Stimulated activated CD8-positive, alpha-beta memory T cell treated with anti-CD3 and anti-CD28 coated beads, Interleukin-4, amount 100 ng/mL, for 24 hours (primary cell): ENCODE measurements at places on chromosomes 16 and 17.

DNA sequence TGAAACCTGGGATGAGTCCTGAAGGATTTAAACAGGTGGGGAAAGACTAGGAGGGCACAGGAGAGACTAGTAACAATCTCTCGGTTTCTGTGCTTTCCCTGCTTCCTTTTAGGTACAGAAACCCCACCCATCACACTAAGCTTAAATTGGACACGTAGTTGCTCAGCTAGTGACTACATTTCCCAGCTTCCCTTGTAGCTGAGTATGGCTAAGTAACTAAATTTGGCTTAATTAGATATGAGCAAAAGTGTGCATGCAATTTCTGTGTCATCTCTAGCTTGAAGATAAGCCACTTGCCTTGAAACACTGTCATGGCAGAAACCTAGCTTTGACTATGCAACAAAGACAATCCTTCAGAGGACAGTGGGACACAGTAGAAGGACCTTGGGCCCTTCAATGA, 36.5 kb downstream of the CACNG1 start:
- no peak for DNase-seq

DNA sequence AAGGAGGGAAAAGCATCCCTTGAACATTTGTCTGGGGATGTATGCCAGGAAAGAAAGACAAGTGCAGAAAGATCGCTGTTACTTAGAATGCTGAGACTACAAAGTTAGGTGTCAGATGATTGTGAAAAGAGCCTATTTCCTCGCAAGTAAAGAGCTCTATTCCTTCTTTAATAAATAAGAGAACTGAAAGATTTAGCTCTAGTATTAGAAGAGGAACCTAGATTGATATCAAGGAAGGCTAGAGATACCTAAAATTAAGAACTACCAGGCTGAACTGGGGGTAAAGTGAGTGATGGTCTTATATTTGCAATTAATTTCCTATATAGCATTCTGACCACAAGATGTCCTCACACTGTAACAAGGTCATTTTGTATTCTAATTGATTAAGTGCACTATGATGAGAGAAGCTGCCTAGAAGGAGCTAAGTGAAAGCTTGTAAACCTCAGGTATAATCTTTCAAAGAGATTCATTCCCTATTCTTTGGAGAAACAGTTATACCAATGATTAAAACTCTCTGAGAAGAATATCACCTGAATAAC, 62.3 kb downstream of the SSH2 start:
- no peak for DNase-seq

- DNase-seq: no peak
Measured at GRCh38 chr17:44673893-44674292, 15.7 kb downstream of the CCDC43 start.

DNA sequence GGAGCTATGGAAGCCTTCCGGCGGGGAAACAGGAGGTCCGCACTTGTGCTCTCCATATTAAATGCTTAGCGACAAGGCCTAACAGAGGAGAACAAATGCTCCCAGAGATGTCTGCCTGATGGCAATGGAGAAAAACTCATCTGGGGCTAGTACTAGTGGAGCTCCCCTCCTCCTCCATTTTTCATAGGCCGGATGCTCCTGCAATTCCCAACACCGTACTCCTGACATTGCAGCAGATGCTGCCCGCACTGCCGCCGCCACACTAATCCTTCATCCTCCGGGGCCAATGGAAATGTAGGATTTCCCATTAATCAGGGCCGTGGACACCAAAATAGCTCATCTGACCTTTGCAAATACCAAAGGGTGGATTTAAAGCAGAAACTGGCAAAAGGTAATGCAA, 27.5 kb downstream of the TOM1L2 start:
- no peak for DNase-seq

GRCh38 chr17:58382108-58382871, 30.3 kb upstream of the SUPT4H1 start:
- DNase-seq: no peak

DNA sequence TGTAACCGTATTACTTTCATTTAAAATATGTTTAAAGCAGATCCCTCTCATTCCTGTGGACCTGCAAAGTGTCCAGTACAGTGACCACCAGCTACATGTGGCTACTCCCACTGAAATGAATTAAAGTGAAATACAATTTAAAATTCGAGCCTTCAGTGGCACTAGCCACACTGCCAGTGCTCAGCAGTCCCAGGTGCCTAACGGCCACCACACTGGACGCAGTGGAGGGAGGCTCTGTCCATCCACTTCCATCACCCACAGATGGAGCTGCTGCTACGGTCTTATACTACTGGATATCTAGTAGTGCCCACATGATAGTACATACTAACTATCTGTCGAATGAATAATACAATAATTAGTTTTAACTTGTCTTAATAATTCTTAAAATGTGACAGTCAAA, 2.3 kb upstream of the CBX2 start:
- no peak for DNase-seq

DNA sequence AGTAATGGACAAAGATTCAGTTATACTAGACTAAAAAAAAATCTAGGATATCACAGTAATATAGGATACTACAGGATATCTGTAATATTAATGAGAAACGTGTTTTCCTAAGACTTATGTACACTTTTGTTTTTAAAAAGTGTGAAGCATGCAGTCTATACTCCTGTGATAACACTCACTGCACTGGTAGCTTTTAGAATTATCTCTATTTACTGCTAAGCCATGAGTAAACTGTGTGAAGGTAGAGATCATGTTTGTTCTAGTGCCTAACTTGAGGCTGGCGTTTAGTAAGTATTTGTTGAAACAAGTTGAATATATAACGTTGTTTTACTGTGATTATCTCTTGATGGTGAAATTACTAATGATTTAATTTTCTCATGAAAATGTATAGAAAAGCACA, 23.9 kb downstream of the RPA1 start:
- no peak for DNase-seq

DNA sequence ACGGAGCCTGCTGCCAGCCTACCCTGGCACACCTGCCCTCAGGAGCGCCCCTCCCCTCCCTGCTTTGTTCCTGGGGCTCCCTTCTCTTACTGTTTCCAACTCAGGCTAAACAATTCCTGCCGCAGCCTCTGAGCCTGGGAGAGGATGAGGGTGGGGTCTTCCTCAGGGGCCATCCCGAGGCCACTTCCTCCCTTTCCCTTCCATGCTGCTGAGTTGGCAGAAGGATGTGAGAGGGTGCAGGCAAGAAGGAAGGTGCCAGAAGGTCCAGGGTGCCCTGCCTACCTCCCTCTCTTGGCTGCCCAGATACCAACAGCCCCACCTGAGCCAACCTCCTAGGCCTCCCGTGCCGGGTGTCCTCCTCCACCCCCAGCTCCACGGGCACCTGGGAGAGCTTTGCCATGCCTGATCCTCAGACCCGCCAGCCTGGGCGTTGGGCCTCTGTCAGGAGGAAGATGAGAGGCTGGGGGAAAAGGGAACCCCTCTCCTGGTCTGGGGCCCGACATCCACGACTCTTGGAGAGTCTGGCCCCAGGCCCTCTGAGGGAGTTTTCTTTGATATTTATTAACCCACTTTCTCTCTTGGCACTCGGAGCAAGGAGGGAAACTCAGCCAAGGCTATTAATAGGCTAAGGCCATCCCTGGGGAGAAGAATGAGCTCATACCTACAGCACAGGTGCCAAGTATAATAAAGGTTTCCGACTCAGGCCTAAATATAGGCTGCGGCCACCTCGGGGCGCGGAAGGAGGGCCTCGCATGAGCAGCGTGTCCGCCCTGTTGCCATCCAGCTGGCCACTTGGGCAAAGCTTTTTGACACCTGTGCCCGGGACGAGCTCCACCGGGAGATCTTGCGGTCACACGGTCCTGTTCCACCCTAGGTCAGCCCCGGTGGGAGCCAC, 232.0 kb downstream of the ENGASE start:
- DNase-seq: no peak

- DNase-seq: no peak
Measured at GRCh38 chr17:21297026-21297520, 12.6 kb downstream of the MAP2K3 start.

GRCh38 chr16:56197192-56197992, 6.1 kb downstream of the GNAO1 start:
- DNase-seq: no peak

DNA sequence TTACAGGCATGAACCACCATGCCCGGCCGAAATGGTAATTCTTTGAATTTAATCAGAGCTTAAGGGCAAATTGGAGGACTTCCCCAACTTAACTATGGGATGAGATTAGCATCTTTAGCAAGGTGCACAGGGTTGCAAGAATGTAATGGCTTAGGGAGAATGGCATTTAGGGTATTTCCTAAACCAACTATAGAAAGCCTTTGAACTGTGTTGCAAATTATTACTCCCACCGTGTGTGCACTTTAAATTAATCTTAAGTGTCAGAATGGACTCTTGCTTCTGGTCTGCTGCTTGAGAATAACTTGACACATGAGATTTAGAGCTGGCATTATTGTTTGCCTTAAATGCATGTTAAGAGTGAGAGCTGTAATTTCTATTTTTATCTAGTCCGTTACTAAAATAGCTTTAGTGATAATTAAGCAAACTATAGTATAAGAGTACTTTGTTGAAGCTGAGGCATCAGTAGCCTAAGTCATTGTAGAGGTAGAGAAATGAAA, 59.8 kb downstream of the TUBD1 start:
- no peak for DNase-seq

DNA sequence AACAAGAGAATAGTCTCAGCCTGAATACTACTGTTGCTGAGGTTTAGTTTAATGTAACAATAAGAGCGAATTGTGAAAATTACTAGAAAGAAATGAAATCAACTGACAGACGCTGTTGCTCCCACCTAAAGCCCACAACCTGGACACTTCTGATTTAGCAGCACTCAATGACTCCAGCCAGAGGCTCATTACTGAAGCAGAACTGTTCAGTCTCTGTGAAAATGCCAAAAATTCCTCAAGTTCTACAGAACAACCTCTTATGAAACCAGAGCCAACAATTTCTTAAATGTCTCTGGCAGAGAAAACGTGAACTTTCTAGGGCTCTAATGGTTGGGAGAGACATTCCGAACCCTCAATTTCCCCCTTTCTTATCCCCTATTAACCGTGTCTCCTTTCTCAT, 9.9 kb downstream of the PSME3IP1 start:
- no peak for DNase-seq

- DNase-seq: no peak
Measured at GRCh38 chr17:48198950-48199541, 91.5 kb downstream of the SNX11 start.

GRCh38 chr17:83175119-83175821, 95.9 kb downstream of the METRNL start:
- DNase-seq: no peak

GRCh38 chr17:34249478-34249877, 5.6 kb upstream of the CCL2 start:
- no peak for DNase-seq

DNA sequence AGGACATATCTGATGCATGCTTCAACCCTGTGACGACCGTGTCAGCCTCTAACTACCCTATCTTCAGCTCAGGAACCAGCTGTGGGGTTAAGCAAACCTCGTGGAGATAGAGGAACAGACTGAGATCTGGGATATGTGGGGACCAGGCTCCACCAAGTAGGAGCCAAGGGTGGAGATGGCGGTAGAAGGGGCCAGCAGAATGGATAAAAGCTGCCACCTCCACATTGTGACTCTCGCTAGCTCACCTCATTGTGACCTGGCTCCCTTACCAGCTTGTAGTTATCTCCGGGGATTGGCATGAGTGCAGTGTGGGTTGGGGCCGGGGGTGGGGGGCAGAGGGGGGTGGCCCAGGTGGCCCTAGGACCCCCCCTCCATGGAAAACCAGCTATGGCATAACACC, at the start of gene SPEM2:
Gene SPEM2 (plus strand): TSS at position 301 of the 400 bp plus-strand sequence. CDS start 73 bp downstream, at position 374.
- DNase-seq: no peak

GRCh38 chr16:75218256-75219076, at the start of gene CTRB1:
Gene CTRB1 (plus strand): TSS chr16:75218988. CDS start chr16:75219008, 20 bp downstream.
- no peak for DNase-seq

DNA sequence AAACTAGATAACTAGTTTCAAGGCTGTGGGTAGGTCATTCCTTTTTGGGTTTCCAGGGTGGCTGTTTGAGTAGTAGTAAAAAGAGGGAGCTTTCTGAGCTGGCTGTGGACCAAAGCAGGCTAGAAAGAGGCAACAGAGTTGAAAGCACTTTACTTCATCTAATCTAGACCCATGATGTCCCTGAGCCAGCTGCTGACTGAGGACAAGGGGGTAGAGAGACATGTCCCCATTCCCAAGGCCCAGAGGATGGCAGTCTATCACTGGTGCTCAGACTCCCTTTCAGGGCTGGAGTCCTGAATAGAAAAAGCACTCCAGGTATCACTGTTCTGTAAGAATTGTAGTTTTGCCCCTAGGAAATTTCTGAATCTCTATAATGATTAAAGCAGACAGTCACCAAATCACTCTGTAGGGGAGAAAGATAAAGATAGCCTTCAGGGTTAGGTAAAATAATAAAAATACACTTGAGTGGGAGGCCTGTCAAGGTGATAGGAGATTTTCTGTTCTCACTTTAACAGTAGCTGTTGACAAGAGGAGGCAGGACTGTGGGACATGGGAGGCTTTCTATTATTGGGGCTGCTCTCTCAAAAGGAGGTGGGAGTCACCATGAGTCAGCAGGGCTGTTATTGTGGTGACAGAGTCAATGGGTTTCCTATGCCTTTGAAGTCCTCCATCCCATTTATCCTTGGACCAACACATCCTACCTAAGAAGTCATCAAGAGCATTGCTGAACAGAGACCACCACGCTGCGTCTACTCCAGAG, 190.2 kb upstream of the MPHOSPH6 start:
- no peak for DNase-seq

GRCh38 chr17:64786337-64786736, 124.2 kb upstream of the SMURF2 start:
- no peak for DNase-seq

GRCh38 chr16:309476-309875, 26.5 kb downstream of the PDIA2 start:
- DNase-seq: no peak

DNA sequence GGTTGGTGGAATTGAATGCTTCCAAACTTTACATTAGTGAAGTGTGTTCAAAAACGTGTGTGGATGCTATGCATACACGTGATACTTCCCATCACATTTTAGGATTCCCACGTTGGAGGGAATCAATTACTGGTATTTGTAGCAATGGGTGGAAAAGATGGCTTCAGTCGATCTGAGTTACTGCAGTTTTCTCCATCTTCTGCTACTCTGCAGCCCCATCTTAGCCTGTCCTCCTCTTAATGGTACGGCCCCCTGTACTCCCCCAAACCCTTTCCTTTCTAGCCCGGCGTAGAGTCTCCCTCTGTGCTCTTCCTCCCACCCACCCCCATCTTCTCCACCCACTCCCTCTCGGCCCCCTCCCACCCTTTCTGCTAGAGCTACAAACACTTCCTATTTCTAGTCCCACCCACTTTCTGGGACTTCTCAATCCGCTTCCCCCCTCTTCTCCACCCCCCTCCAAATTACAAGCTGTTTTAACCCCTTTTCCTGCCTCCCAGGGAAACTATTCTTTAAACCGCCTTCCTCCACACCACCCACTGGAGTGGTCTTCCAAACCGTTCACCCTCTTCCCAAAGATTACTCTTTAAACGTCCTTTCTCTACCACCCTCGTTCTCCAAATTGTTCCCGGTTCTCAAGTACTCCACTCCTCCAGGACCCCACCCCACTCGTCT, 1.1 kb downstream of the CHTF8 start:
- DNase-seq: no peak

- no peak for DNase-seq
Measured at GRCh38 chr17:53912117-53912516, 89.4 kb downstream of the KIF2B start.

GRCh38 chr16:3954411-3954921, 74.0 kb upstream of the CREBBP start:
- no peak for DNase-seq
